ENCODE measurements at places on chromosomes 3 and 15.

DNA sequence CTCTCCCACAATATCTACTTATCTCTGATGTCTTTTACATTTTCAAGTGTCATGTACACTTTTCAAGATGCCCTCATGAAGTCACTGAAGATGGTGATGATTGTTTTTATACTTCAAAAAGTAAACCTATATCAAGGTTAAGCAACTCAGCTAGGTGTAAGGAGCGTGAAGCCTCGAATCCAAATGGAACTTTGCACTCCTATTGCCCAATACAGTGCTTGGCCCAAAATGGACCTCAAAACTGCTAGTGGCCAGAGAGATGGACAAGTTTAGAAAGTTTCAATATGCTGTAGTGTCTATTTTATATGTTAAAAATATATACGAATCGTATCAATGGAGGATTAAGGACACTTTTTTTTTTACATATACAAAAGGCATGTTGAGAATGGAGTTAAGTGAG lies 167.7 kb downstream of the CHL1 start:
- DNase-seq, result no peak

GRCh38 chr15:90191794-90192509 lies 9.2 kb upstream of the SEMA4B start:
- peak; percentile 67 for DNase-seq

DNA sequence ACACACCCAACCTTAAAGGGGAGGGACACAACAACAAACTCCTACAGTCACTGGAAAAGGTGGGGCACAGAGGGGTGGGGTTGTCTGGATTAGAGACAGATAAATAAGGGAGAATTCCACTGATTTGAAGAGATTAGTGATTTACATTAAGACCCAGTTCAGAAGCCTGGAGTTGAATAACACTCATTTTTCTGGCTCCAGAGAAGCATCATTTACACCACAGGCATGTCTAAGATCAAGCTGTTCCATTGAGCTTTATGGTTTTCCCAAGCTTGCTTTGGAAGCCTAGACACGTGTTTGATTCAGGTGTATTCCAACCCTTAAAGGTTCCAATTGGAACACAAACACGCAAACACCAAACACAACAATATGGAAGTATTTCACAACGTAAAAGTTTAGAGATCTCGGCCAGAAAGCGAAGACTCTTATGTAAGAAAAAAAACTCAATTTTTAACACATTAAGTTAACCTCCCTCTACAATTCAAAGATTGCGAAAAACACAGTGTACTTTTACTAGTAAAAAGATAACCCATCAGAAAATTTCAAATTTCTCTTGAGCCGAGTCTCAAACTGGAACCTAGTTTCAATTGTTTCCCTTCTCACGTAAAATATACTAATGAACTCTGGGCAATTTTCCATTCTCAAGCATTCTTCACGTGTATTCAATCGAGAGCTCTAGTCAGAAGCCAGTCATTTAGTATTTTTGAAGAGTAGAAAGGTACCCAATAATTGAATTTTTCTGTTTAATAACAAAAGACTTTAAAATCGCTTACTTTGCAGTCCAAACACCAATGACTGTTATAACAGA lies 2.1 kb downstream of the TRA2B start:
- peak; percentile 71 for DNase-seq

GRCh38 chr15:81155375-81156218 lies 21.5 kb downstream of the CFAP161 start:
- DNase-seq, result peak; percentile 66

All from NCI-H82 (cell line).